NT2/D1 (cell line): ENCODE measurements at places on chromosomes 1 and 21.
A peak's percentile ranks its signal among the peaks of the same experiment; 100 is the strongest.

GRCh38 chr1:114314576-114314975 is 160.9 kb upstream of the SYT6 start:
- DNase-seq: no peak

GRCh38 chr1:218347723-218348627 is 2.8 kb downstream of the TGFB2 start:
- no peak for DNase-seq

DNA sequence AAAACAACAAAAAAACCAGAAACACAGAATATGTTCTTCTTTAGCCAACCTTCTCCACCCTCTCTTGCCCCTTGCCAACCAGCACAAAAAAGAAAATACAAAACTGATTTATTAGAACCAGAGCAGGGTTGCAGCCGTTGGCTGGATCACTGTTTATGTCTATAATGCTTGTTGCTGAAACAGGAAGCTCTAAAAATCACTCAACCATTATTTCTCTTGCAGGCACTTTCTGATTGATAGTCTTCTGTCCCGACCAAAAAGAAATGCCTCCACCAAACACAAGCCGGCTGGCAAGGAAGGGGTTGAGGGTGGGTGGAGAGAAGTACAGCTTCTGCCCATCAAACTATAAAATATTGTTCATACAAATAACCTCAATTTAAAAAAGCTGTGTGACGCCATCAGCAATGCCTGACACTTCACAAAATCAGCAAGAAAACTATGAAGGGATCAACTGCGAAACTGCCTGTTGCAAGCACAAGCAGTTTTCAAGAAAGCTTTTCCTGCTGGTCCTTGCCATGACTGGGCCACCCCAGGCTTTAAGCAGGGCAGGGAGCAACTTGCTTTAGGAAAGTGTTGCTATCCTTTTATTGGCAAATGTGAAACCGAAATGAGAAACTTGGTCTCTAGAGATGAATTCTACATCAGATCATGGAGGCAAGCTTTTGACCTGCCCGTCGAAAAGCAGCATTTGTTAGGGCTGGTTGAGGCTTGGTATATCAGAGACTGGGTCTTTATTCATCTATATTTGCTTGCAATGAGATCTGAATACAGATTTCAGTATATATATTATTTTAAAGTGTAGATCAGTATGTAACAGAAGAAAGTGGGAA is 174.2 kb downstream of the RUNX1 start:
- no peak for DNase-seq

DNA sequence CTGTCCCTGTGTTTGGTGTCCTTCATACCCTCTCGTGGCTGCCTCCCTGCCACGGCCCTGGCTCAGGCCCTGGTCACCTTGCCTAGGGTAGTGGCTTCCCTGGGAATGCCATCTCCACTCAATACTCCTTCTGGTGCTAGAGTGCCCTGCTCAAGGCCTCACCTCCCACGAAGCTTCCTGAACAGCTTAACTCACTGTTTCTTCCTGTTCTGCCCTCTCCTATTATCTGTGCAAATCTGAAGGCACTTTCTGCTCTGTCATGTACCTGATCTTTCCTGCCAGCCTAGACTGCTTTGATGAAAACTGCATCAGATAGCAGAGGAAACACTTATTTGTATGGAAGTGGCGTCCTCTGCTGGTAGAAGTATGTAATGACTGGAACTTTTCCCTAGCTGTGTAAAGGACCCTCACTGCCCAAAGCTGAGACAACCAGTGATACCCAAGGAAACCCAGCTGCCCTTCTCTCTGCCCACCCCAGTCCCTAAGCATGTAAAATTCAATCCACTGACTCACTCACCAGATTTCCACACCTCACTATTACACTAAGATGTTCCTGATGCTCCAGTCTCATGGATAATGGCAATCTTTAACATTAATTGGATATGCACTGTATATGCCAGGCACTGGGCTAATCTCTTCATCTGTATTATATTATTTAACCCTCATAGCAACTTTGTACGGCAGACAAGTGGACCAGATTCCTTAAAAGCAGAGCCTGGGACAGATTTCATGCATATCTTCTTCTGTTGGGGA is 36.2 kb upstream of the BTG2 start:
- peak; percentile 76 for DNase-seq

DNA sequence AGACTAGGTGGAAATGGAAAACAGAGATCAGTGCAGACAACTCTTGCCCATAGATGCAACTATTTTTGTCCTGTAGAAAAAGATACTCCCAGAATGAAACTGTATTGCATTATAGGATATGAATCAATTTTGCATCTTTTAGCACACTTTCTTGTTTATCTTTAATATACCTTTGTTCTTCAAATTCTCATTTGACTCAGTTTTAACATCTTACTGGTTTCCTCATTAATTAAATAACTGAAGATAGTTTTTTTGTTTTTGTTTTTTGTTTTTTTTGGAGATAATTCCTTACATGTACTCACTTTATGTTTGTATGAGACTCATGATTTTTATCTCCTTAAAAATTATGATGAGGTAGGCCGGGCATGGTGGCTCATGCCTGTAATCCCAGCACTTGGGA is 10.9 kb upstream of the CAMTA1 start:
- DNase-seq: no peak

GRCh38 chr21:39812983-39813382 is 54.3 kb upstream of the PCP4 start:
- DNase-seq: no peak

GRCh38 chr1:173502104-173502503 is 25.0 kb downstream of the PRDX6 start:
- DNase-seq: no peak

DNA sequence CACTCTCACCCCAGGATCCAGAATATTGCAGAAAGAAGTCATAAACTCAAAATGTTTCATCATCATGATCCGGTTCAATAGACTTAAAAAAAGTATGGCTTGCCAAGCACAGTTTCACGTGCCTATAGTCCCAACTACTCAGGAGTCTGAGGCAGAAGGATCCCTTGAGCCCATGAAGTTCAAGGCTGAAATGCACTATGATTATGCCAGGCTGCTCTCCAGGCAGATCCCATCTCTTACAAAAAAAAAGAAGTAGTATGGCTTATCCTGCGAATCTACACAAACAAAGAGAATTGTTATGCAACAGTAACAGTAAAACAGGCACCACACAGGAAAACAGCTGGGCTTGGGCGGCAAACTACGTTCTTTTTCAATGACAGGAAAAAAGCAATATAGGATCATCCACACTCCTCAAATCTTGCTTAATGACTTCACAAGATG is 76.2 kb downstream of the EIF4G3 start:
- DNase-seq: no peak

- DNase-seq: no peak
Measured at GRCh38 chr1:96683931-96684330, 37.7 kb upstream of the PTBP2 start.

DNA sequence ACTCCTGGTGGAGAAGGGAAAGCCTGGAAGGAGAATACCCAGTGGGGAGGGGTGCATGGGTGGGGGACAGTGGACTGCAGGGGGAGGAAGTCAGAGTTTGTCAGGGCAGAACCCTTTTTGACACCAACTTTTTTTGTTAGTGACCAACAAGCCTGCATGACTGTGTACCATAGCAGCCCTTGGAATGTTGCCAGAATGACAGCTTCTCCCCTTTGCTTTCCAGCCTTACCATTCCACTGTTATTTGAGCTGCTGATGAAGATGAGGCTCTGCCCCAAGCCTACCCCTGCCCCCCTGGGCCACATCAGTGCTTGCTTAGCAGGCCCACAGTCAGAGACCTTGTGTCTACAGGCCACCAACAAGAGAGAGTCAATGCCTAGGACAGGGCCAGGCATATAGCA is 341.2 kb downstream of the HHAT start:
- no peak for DNase-seq

- DNase-seq: no peak
Measured at GRCh38 chr21:45888386-45889009, 93.1 kb upstream of the COL6A1 start.

GRCh38 chr1:26772687-26773086 is 15.1 kb upstream of the PIGV start:
- DNase-seq: no peak

GRCh38 chr1:172279939-172280636 is 140.4 kb upstream of the C1orf105 start:
- DNase-seq: no peak

DNA sequence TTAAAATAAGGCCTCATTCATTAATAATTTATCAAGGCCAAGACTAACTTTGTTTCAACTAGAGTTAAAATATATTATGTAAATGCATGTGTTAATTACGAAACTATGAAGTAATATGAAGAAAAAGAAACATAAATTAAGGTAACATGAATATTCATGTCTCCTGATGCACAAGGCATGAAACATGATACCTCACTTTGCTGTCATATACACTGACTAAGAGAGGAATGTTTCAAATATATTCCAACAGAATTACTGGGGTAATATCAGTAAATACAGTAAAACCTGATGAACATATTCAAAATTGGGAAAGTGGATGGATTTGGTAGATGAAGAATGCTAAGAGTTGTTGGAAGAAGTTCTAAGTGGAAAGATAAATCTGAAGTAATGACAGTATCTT is 274.6 kb downstream of the LRRC7 start:
- no peak for DNase-seq

- no peak for DNase-seq
Measured at GRCh38 chr1:119703666-119704450, 7.9 kb upstream of the PHGDH start.

DNA sequence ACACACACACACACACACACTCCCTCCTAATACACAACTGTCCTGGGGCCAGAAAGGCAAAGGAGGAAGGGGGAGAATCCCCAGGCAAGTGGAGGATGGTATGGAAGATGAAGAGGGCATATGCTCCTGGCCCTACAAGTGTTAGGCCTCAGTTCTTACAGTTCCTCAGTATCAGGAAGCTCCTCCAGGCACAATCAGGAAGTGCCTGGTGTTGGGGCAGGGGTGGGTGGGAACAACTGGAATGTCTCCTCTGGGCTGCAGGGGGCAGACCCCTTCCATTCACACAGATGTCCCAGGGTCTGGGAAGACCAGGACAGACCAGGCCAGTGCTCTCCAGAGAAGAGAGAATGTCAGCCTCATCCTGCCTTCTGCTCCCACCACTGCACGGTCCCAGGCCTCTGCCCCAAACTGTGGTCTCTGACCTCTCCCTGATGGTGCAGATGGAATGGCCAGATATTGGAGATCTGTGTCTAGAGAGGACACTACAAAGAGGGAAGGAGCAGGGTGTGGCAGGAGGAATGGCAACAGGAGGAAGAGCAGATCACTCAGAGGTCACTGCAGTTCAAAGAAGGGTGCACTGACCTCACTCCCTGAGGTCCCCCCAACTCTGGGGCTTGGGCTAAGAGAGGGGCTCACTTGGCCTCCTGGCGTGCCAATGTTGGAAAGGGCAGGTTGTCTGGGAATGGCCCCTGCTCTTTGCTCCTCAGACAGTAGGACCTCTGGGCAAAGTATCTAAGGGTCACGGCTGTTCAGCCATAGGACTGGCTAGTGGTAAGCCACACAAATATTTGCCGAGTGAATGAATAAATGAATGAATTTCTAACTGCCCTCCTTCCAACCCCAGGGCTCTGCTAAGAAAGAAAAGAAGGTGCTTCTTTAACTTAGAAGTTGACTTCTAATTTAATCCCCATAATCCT is 2.5 kb upstream of the DENND2D start:
- no peak for DNase-seq

DNA sequence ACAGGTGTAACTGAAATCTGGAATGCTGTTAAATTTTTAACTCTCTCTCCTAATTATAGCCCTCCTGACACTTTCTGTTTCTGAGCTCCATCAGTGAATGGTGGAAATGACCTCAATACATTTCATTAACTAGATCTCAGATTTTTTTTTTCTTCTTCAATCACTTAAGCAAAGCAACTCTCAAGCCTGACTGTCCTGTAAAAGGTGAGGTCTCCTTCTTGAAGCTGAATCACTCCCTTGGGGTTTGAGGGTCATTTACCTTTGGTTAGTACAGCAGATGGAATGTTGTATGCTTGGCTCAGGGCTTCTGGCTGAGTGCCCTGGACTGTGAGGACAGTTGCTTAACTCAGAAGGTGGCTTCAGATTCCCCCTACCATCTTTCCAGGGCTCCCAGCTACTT is 518.7 kb downstream of the PTPRC start:
- DNase-seq: no peak

DNA sequence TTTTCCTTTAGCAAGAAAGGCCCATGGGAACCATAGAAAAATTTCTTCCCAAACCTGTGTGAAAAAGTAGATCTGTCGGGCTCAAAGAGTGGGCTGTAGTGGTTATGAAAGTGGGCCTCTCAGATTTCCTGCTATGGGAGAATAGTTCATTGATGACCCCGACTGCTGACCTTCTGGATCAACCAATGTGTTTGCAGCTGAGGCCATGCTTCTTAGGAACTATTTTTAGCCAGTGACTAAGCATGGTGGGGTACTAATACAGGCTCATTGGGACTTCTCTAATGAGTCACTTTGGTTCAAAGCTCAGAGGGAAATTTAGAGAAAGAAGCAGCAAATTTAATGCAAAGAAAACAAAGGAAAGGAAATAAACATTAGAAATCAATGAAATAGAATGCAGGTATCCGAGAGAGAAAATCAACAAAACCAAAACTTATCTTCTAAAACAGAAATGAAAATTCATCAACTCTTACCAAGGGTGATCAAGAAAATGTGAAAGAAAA is 12.6 kb upstream of the PSMA5 start:
- DNase-seq: no peak

DNA sequence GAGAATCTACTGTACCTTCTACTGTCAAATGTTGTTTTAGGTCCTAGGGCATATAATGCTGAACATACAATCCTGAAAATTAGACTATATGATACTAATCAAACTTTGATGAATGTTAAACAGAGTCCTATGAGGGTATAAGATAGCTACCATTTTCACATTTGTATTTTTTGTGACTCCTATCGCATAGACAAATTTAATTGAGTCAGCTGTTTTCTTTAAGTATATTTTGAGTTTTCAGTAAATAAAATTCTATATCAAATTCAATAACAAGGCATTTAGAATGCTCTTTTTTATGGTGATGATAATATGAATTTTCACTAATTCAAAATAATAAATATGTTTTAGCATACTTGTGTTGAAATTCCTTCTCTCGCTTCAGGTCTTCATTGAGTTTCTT is 10.0 kb downstream of the LRRC39 start:
- no peak for DNase-seq
